ENCODE measurements at places on chromosomes 1 and 21.

GRCh38 chr21:43727519-43728153, 8.7 kb downstream of the PDXK start:
- DNase-seq, result peak; percentile 54

GRCh38 chr1:89065079-89065868, at the start of gene GBP1:
Gene GBP1, minus strand, starts transcription at chr1:89065208. Its CDS starts 1,974 bp downstream, at chr1:89063234.
- DNase-seq, result peak; percentile 16

- no peak for DNase-seq
Observed at GRCh38 chr21:31993826-31994825, 121.3 kb downstream of the HUNK start.

DNA sequence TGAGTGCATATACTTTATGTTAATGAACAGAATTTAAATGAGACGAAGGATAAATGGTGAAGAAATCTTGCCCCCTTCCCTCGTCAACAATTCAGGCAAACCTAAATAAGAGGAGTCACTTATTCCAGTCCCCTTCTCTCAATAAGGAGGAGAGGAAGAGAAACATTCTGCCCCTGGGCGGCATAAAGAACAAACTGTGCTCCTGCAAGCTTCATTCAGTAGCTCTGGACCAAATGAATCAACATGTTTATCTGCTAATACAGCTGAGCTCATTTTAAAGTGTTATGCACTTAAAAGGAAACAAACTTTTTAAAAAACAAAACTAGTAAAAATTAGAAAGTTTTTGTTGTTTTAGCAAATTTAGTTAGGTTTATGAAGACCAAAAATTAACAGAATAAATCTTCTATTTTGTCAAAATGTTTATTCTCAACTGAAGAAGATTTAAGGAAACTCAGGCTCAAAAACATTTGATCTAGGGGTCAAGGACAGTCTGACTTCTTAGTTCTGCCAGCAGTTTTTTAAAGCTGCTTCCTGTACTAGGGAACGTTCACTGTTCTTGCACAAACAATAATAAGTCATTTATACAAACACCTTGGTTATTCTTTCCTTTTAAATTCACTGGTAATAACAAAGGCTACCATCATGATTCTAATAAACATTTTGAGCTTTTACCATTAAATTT, 58.3 kb downstream of the AKT3 start:
- peak; percentile 8 for DNase-seq

GRCh38 chr1:44043176-44044070, 12.2 kb upstream of the SLC6A9 start:
- DNase-seq, result no peak

DNA sequence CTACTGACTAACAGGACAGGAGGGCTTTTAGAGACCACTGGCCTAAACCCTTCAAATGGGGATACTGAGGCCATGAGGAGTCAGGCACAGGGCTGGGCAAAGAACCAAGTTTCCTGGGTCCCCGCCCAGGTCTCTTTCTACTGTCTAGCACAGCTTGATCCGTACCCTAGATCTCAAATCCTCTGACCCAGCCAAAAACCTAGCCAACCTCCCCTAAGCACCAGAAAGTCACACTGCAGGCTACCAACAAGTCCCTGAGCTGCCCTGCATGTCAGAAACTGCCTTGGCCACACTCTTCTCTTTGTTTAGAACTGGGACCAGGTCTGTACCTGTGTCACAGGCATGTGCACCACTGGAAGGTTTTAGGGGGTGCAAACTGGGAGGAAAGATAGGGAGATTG, 33.6 kb downstream of the AHDC1 start:
- peak; percentile 30 for DNase-seq

DNA sequence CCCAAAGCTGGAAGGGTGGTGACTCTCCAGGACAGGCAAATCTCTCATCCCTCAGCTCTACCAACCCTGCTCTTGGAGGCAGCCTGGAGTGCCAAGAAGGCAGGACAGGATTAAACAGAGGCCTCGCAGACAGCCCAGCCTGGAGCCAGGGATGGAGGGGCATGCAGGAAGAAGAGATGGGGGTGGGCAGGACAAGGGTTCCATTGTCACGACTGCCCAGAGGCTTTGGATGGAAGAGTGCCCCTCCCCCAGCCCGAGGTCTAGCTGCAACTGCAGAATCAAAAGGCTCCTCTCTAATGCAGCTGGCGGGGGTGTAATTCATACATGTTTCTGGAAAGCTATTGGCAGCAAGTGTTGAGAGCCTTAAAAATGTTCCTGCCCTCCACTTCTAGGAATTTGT, 8.8 kb downstream of the RAB7B start:
- DNase-seq, result no peak

DNA sequence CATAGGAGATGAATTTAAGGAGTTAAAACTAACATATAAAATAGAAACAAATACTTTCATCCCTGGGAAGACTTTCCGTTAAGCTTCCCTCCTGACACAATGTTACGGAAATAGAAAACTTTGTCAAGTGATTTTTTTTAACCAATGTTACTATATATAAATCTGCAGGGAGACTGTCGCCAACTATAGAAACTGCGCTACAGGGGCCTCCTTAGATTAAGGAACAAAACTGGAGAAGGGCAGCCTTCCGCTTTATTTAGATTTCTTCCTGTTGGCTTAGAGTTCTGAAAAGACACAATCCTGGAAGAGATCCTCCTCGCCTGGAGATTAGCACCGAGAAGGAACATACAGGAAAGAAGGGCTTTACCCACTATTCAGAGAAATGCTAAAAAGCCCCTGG, 1.5 kb downstream of the MGST3 start:
- no peak for DNase-seq

DNA sequence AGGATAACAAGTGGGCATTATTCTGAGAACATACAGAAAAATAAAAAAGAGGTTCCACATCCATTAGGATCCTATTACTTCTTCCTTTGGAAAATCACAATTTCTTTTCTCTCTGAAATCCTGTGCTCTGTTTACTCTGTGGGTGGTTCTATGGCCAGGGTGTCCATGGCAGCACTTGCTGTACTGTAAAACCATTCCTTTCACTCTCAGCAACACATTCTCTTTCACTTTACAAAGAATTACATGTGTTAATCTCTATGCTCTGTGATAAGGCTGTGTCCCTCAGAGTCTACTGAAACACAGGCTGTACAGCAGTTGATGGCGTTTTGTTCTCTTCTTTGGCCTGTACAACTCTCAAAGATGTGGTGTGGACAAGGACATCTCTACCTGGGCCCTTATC, 524.1 kb downstream of the PTBP2 start:
- DNase-seq, result no peak

GRCh38 chr1:116819081-116819480, 64.9 kb downstream of the CD2 start:
- DNase-seq, result no peak

GRCh38 chr21:21737186-21737585, 739.0 kb downstream of the NCAM2 start:
- no peak for DNase-seq

DNA sequence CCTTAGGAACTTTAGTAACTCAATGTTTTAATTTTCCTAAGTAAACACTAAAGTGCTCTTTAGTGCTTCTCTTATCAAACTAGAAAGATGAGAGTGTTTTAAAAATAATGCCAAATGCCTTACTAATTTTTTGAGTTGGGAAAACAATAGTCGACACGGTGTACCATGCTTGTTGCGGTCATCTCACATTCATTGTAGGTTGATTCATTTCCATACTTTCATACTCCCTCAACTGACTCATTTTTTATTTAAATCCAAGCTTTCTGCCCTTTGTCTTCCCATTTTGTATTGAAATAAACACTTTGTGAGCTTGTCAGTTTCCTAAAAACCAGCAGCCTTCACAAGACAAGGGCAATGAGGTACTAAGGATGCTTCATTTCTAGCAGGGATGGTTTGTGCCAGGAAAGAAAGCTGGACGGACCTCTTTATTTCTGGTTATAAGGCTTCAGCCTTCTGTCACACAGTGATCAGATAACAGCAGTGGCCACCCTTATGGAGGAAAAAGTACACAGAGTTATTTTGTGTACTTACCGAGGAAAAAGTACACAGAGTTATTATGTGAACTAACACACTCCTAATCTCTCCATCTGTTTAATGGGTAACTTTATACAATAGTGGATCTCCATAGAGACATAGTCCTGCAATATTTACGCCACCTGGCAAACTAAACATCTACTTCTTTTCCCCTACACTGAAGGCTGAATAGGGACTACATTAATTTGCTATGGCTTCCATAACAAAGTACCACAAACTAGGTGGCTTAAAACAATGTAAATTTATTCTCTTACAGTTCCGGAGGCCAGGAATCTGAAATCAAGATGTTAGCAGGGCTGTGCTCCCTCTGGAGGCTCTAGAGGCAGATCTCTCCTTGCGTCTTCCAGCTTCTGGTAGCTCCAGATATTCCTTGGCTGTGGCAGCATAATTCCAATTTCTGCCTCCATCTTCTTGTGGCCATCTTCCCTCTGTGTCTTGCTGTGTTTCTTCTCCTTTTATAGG, 13.0 kb upstream of the CCDC190 start:
- no peak for DNase-seq

DNA sequence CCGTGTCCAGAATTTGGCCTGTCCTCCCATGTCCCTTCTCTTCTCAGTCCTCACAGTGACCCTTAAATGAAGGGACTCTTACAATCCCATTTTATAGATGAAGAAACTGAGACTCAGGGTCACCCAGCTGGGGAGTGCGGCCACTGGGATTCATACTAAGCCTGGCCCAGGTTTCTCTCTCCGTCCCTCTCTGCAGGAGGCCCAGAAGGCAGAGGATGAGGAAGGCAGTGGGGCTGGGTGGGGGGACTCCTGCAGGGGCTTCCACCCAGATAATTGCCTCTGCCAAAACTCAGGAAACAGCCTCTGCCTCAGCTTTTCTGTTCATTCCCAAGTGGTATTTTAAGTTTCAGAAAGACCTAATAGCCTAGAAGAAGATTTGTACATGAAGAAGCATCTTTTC, 299.8 kb downstream of the MATN1 start:
- DNase-seq, result no peak

GRCh38 chr1:212108981-212109380, 73.4 kb downstream of the DTL start:
- no peak for DNase-seq

Measured in hematopoietic multipotent progenitor cell treated with erythropoietin and hydrocortisone succinate and interleukin-3 and kit ligand, for 6 days (in vitro differentiated cells).